Brain pericyte (primary cell): ENCODE measurements at places on chromosomes 12 and 14.

GRCh38 chr12:122023339-122024131 lies 1.9 kb downstream of the BCL7A start:
- DNase-seq, result no peak

- DNase-seq, result no peak
Measured at GRCh38 chr14:33039311-33039710, 100.6 kb downstream of the NPAS3 start.

GRCh38 chr12:106974511-106974910 lies 12.4 kb downstream of the MTERF2 start:
- DNase-seq, result no peak

DNA sequence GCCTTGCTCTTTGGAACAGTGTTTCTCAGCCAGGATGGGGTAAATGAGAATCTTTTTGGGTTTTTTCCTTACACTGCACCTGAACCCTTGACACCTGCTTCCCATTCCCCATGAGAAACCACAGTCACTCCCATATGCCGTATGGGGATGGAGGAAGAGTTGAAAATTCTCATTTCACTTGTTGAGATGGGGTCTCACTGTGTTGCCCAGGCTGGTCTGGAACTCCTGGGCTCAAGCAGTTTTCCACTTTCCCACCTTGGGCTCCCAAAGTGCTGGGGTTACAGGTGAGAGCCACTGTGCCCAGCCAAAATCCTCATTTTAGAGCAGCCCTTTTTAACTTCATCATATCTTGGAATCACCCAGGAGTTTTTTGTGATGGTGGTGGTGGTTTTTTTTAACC lies 3.7 kb downstream of the MVK start:
- no peak for DNase-seq

GRCh38 chr12:65529771-65530435 lies 251.4 kb downstream of the MSRB3 start:
- DNase-seq, result no peak

DNA sequence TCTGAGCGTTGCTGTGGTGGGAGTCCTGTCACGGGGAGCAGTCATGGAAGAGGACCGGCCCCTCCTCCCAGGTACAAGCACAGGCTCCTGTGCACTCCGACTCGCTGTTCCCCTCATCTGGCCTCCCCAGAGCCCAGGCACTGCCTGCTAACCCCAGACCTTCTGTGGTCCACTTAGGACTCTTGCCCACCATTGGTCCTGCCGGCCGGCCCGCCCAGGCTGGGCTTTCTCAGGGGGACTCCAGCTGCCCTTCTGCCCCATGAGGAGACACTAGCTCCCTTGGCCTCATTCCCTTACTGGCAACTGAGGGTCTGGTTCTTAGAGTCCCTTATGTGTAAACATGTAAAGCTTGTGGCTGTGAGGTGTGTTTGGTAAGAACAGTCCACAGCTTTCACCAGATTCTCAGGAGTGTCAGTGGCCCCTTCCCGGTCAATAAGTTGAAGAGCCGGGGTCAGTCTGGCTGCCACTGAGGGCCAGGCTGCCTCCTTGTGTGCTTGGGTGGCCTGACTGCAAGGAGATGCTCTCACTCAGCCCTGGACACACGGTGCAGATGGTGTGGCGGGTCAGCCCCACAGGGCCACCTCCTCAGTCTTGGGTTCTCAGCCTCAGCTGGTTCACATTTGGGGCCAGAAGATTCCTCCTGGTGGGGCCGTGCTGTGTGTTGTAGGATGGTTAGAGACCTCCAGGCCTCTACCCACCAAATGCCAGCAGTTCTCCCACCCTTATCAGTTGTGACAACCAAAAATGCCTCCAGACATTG lies 43.6 kb downstream of the DDX51 start:
- no peak for DNase-seq
